Fibroblast of lung (primary cell): ENCODE measurements at places on chromosomes 1 and 21. TPM values are rescaled to one million over a fixed set of nuclear protein-coding genes. Genes with fewer than 3 reads are reported as not detected.
A peak's percentile ranks its signal among the peaks of the same experiment; 100 is the strongest.

DNA sequence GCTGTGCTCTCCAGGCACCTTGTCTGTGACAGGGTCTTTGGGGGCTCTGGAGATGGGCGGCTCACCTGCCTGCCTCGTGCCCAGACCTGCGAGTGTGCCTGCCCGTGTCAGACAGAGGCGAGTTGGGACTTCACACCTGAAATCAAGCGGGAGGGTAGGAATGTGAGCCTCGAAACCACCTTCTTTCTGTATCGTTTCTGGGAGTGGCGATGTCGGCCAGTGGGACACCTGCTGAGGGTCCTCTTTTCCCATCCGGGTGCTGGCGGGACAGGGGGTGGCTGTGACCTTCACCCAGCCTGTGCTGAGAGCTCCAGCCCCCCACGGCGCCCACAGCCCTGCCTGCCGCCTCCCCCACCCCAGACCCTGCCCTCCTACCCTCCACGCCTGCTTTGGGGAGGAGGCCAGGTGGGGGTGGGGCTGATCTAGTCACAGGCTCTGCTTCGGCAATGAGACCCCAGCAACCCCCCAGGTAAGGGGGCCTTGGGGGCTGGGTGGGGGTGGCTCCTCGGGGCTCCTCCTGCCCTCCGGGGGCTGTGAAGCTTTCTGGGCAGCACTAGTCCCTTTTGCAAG is 15.6 kb upstream of the FAAP20 start:
- H3K4me3 ChIP-seq: no peak overlapping the region
- no peaks in the 10 kb centered on the region for H3K36me3 ChIP-seq
- H3K4me1 ChIP-seq: peaks cover 41% of the 10 kb centered on the region
- H3K27me3 ChIP-seq: no peaks in the 10 kb centered on the region

GRCh38 chr1:10257851-10258250 is 47.5 kb downstream of the KIF1B start:
- no peak overlapping the region for H3K4me3 ChIP-seq
- DNase-seq: peak; percentile 54
- peaks cover 2% of the 10 kb centered on the region for H3K36me3 ChIP-seq
- H3K4me1 ChIP-seq: peaks cover 6% of the 10 kb centered on the region
- H3K27ac ChIP-seq: peak overlapping the region; percentile 43

DNA sequence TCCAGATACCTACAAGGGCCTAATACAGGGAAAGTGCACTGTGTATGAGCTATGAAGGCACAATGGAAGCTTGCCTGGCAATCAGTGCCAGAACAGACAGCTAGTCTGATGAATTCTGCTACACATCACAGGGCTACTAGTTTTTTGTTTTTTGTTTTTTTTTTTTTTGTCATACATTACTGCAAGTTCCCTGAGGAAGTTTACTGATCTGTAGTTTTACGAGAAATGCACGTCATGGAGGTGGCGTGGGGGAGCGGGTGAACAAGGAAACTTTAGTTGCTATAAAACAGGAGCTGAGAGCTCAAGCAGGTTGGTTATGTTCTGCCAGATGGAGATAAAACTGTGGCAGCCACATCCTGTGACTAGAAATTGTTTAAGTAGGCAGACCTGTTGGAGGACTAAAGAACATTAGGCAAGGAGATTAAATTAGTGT is 17.7 kb downstream of the PTPRC start:
- DNase-seq: no peak
- H3K27ac ChIP-seq: no peak overlapping the region
- peaks cover 4% of the 10 kb centered on the region for H3K4me1 ChIP-seq
- H3K27me3 ChIP-seq: no peaks in the 10 kb centered on the region
- H3K36me3 ChIP-seq: no peaks in the 10 kb centered on the region

DNA sequence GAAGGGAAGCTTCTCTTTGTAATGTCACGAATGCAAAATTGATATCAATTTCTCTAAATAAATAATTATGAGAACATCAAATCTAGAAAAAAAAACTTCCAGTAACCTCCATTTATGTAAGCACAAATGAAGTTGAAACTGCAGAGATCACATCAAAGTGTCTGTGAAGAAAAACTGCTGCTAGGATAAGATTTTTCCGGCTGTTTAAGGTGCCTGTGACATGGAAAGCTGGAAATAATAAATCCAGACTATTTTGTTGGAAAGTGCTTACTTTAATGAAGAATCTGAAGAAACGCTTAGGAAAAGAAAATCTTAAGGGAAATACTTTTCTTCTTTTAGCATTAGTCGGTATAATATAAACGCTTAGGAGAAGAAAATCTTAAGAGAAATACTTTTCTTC is 57.0 kb downstream of the CHRM3 start:
- no peak overlapping the region for H3K27ac ChIP-seq
- DNase-seq: no peak
- H3K27me3 ChIP-seq: no peaks in the 10 kb centered on the region
- H3K4me3 ChIP-seq: no peak overlapping the region
- H3K4me1 ChIP-seq: no peaks in the 10 kb centered on the region
- H3K36me3 ChIP-seq: no peaks in the 10 kb centered on the region

- no peak overlapping the region for H3K27ac ChIP-seq
- H3K4me1 ChIP-seq: no peaks in the 10 kb centered on the region
- peak; percentile 17 for DNase-seq
- H3K36me3 ChIP-seq: no peaks in the 10 kb centered on the region
These were observed 185.0 kb downstream of the KCNK2 start for GRCh38 chr1:215267495-215267894.

- H3K4me1 ChIP-seq: peaks cover 9% of the 10 kb centered on the region
- DNase-seq: peak; percentile 62
These were observed 137.6 kb downstream of the ZZZ3 start for GRCh38 chr1:77544845-77545244.

- peak overlapping the region; percentile 78 for H3K4me3 ChIP-seq
- DNase-seq: no peak
- no peaks in the 10 kb centered on the region for H3K36me3 ChIP-seq
- H3K27ac ChIP-seq: peak overlapping the region; percentile 57
- peaks cover 18% of the 10 kb centered on the region for H3K4me1 ChIP-seq
These were observed 1.5 kb downstream of the GATAD2B start for GRCh38 chr1:153921080-153921802.

DNA sequence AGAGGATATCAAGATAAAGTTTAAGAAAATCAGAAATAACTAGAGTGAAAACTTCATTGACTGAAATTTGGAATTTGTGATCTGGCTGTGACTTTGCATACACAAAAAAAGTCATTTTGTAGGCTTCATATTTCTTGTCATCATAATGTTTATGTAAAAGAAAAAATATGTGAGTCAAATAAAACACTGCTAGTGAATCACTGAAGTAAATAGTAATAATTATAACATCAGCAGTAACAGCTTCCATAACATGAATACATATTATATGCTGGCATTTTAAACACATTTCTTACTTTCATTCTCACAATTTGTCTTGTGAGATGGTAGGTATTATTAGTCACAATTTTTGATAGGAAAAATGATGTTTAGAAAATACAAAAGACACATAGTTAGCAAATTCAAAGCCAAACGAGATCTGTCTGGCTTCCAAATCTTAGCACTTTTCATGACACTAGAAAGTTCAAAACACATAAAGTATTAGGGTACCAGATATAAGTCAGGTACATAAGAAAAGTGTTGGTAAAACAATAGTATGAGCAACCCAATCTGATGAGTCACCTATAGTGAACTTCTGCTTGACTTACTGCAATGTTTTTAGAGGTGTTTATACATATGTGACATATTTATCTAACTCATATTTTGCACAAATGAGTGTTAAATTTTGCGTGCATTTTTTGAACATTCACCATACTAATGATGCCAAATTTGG is 241.0 kb upstream of the SNX7 start:
- no peaks in the 10 kb centered on the region for H3K4me1 ChIP-seq
- peak; percentile 60 for DNase-seq

GRCh38 chr1:236108027-236108648 is 34.2 kb upstream of the GPR137B start:
- no peak for DNase-seq
- no peak overlapping the region for H3K27ac ChIP-seq
- no peaks in the 10 kb centered on the region for H3K27me3 ChIP-seq
- no peaks in the 10 kb centered on the region for H3K4me1 ChIP-seq
- no peak overlapping the region for H3K4me3 ChIP-seq
- H3K36me3 ChIP-seq: no peaks in the 10 kb centered on the region

GRCh38 chr1:110684491-110684890 is 9.8 kb upstream of the KCNA3 start:
- H3K36me3 ChIP-seq: no peaks in the 10 kb centered on the region
- H3K27ac ChIP-seq: no peak overlapping the region
- no peak for DNase-seq
- H3K4me1 ChIP-seq: no peaks in the 10 kb centered on the region

DNA sequence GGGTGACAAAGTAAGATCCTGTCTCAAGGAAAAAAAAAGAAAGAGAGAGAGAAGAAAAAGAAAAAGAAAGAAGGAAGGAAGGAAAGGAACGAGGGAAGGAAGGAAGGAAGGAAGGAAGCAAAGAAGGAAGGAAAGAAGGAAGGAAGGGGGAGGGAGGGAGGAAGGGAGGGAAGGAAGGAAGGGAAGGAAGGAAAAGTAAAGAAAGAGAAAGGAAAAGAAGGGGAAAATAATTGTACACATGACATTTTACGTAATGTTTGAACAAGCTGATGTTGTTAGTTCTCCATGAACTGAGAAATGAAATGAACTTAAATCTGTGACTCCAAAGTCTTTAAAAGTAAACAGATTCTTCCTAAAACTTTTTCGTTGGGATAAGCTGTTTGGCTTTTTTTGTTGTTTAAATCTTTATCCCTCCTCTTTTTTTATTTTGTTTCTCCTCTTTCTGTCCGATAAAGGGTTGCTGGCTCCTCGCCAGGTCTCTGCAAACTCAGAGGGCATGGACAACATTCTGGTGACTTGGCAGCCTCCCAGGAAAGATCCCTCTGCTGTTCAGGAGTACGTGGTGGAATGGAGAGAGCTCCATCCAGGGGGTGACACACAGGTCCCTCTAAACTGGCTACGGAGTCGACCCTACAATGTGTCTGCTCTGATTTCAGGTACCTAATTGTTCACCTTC is 59.8 kb downstream of the IL12RB2 start:
- no peaks in the 10 kb centered on the region for H3K36me3 ChIP-seq
- peak; percentile 23 for DNase-seq
- H3K4me3 ChIP-seq: no peak overlapping the region
- no peaks in the 10 kb centered on the region for H3K4me1 ChIP-seq
- H3K27me3 ChIP-seq: no peaks in the 10 kb centered on the region
- H3K27ac ChIP-seq: no peak overlapping the region

DNA sequence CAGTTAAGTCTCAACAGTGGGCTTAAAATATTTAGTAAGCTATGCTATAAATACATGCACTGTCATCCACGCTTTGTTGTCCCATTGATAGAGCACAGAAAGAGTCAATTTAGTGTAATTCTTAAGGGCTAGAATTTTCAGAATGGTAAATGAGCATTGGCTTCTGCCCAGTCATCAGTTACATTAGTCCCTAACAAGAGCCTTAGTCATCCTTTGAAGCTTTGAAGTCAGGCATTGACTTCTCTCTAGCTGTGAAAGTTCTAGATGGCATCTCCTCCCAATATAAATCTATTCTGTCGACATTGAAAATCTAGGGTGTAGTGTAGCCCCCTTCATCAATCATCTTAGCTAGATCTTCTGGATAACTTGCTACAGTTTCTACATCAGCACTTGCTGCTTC is 12.0 kb upstream of the LPGAT1 start:
- H3K27me3 ChIP-seq: peaks cover 2% of the 10 kb centered on the region
- no peaks in the 10 kb centered on the region for H3K36me3 ChIP-seq
- no peaks in the 10 kb centered on the region for H3K4me1 ChIP-seq
- no peak overlapping the region for H3K27ac ChIP-seq
- H3K4me3 ChIP-seq: no peak overlapping the region

- H3K27me3 ChIP-seq: no peaks in the 10 kb centered on the region
- H3K27ac ChIP-seq: no peak overlapping the region
- no peaks in the 10 kb centered on the region for H3K36me3 ChIP-seq
- DNase-seq: no peak
- no peaks in the 10 kb centered on the region for H3K4me1 ChIP-seq
These were observed 478.3 kb downstream of the COL11A1 start for GRCh38 chr1:102630041-102630440.

DNA sequence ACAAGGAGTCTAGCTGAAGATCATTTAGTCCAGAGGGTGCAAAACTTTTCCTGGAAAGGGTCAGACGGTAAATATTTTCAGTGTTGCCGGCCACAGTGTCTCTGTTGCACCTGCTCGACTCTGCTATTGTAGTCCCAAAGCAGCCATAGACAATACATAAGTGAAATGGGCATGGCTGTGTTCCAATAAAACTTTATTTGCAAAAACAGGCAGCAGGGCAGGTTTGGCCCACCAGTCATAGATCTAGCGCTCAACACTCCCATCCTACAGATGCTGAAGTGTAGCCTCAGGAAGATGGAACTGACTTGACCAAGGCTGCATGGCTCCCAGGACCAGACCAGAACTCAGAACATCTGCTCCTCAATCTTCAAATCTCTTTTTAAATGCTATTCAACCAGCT is 46.2 kb upstream of the CLDN14 start:
- H3K27me3 ChIP-seq: peaks cover 16% of the 10 kb centered on the region
- H3K4me1 ChIP-seq: no peaks in the 10 kb centered on the region
- no peak overlapping the region for H3K4me3 ChIP-seq
- H3K27ac ChIP-seq: no peak overlapping the region

GRCh38 chr1:71303617-71304041 is 222.8 kb upstream of the ZRANB2 start:
- no peak overlapping the region for H3K4me3 ChIP-seq
- H3K27ac ChIP-seq: no peak overlapping the region
- H3K27me3 ChIP-seq: no peaks in the 10 kb centered on the region
- no peak for DNase-seq

DNA sequence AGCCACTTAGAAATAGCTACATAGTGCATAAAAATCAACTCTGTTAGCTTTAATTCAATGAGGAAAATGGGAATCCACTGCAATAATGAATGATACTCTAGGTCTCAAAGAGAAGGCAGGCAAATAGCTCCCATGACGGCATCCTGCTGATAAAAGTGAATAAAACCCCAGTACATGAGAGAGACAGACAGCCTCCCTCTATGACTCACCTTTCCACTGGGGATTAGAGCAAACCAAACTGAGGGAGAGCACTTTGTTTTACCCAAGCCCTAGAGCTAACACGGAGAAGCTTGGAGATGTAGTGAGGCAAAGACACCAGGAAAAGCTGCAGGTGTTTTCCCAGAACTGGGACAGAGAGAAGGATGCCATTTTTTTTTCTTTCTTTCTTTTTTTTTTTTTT is 621.9 kb downstream of the LRRIQ3 start:
- H3K27ac ChIP-seq: no peak overlapping the region
- no peaks in the 10 kb centered on the region for H3K27me3 ChIP-seq
- no peak for DNase-seq
- no peaks in the 10 kb centered on the region for H3K4me1 ChIP-seq
- H3K4me3 ChIP-seq: no peak overlapping the region

C1orf141 gene
- total RNA-seq: not detected in 2 replicates

CFHR4 gene
- total RNA-seq: not detected in 2 replicates

GBP7 gene
- total RNA-seq: not detected in 2 replicates

PLCH2 gene
- under 0.01 and 0.17 TPM in 2 replicates for total RNA-seq

RBP7 gene
- not detected in 2 replicates for total RNA-seq

MRPL37 gene
- total RNA-seq: 39.3 and 43.6 TPM in 2 replicates
